ENCODE measurements at places on chromosomes 13 and 19.

DNA sequence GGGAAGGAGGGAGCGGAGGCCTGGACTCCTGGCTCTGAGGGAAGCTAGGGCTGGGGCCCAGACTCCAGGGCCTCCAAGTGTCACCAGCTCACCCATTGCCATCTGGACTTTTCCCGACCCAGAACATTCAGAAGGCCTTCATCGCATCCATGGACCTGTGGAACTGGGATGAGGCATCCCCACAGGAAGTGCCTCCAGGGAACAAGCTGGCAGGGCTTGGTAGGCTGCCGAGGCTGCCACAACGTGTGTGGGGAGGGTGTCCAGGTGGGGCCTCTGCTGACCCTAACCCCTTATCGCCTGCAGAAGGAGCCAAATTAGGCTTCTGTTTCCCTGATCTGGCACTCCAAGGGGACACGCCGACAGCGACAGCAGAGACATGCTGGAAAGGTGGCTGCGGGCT, 767 bp downstream of the ETV2 start:
- no peak for DNase-seq

DNA sequence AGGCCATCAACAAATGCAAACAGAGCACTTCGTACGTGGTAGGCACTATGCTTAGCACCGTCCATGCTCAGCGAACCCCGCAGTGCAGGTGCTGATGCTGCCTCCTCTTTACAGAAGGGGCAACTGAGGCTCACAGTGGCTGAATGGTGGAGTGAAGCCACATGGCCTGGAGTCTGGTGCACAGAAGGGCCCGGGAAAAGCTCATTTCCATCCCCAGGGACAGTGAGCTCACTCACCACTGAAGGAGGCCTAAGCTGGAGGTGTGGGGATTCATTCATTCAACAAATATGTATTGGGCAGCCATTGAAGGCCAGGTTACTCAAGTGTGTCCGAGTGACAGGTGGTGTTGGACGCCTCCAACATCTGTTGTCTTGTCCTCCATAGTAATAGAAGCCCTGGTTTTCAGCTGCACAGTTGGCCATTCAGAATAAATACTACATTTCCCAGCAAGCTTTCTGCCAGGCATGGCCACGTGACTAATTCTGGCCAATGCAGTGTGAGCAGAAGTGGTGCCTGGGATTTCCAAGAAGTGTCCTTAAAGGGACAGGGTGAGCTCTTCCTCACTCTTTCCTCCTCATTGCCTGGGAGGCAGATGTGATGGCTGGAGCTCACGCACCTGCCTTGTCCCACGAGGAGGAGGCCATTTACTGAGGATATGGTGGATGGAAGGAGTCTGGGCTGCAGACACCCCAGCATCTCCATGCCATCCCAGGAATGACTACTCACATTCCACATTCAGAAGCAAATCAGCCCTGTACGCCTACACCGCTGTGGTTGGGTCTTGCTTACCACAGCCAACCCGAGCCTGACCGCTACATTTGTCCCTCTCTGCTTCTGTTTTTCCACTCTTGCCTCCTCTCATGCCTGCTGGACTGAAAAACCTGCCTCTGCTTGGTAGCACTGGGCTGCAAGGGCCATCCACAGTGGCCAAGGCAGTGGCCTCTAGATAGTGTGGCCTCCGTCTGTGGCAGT, 2.3 kb upstream of the ZNRF4 start:
- DNase-seq, result no peak

- no peak for DNase-seq
These were observed 190.9 kb upstream of the RNF113B start for GRCh38 chr13:98368019-98368418.

DNA sequence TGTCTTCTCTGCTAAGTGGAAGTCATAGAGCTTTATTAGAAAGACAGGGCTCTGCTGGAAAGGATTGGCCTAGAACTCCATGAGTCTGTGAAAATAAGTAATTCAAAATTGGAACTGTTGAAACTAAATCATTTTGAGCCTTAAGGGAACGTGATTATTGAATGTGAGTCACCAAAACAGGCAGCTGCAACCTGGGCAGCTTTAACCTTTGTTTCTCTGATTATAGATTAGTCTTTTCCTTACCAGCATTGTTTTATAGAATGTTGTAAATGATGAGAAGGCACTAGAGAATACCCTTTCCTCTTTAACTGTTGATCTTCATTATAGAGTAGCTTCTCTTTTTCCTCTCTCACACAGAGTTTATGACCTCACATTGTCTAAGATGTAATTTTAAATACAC, 638.8 kb upstream of the SLITRK6 start:
- DNase-seq, result no peak

DNA sequence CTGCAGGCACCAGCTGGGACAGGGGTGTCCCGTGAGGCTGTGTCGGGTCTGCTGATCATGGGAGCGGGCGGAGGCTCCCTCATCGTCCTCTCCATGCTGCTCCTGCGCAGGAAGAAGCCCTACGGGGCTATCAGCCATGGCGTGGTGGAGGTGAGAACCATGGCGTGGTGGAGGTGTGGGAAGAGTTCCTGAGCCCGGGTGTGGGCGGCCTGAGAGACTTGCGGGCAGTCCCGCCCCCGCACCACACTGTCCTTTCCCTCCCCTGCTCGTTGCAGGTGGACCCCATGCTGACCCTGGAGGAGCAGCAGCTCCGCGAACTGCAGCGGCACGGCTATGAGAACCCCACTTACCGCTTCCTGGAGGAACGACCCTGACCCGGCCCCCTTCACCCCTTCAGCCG, 10.7 kb downstream of the APLP1 start:
- DNase-seq, result no peak

- DNase-seq, result no peak
These were observed 14.1 kb downstream of the AP2A1 start for GRCh38 chr19:49780861-49781260.

DNA sequence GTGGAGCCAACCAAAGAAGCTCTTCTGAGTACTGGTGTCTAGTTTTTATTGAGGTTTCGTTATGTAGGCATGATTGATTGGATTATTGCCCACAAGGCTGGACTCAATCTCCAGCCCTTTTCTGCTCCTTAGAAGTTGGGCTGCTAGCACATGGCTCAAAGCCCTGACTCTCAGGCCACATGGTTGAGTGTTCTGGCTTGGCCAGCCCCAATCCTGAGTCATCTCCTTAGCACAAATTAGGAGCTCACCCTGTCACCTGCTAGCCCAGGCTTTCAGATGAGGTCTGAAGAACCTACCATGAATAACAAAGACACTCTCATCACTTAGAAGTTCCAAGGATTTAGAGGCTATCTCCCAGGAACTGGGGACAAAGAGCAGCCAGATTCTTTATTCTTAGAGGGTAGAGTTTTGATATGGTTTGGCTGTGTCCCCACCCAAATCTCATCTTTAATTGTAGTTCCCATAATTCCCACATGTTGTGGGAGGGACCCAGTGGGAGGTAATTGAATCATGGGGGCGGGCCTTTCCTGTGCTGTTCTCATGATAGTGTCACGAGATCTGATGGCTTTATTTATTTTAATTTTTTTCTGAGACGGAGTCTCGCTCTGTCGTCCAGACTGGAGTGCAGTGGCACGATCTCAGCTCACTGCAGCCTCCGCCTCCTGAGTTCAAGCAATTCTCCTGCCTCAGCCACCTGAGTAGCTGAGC, 11.3 kb downstream of the DPY19L3 start:
- DNase-seq, result no peak

DNA sequence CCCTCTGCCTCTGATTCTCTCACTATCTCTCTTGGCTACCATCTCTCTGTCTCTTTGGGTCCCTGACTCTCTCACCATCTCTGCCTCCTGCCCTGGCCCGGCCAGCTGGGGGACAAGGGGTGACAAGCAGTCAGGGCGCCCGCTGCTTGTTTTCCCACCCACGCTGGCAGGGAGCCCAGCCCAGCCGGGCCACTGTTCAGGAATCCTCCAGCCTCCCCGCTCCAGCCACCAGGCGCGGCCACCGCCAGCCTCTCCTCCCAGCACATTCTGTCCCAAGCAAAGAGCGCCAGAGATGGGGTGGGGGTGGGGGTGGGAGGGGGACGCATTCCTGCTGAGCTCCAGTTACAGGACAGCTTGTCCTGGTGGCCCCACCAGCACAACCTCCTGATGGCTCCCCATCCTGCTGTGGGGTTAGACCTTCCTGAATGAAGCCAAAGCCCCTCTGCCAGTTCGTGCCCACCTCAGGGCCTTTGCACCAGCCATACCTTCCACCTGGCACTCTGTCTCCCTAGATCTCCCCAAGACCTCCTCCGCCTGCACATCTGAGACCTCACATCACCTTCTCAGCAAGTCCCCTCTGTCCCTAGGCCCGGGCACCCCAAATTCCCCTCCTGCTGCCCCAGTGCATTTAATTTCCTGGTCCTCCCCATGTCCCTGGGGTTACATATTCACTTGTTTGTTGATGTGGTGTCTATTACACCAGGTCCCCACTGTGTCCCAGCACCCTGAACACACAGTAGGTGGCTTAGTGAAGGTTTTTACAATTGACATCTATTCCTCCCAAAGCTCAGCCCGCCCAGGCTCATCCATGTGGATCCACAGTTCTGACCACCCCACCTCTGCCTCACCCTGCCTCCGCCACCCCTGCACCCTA, 12.5 kb downstream of the ARRDC2 start:
- DNase-seq, result no peak

DNA sequence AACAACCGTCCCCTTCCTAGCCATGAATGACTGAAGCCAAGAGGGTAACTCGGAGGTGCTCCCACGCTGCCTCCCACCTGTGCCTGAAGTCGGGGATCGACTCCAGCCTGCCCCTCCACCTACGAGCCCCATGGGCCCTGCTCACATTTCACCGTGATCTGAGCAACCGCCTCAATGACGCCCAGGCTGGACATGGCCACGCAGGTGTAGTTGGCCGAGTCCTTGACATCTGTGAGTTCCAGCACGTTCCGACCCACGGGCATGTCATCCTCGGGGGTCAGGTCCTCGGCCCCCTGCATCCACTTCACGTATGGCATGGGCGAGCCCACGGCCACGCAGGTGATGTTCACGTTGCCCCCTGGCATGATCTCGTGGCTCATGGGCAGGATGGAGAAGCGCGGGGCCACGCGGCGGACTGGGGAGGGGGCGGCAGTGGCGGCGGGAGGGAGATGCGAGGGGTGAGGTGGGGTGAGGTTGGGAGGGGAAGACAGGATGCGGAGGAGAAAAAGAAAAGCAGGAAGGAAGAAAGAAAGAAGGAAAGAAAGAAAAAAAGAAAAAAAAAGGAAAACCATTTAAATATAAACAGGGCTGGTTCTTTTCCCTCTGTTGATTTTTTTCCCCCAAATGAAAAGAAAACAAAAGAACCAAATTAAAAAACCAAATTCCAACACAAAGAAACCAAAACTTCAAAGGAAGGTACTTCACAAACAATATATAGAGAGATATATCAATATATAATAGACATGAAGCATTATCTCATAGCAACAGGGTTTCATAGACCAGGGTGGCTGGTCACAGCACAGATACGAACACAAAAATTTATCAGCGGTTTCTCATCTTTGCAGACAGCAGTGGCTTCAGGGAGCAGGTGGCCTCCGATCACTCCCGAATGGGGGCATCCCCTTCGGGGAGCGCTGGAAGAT, 94.7 kb downstream of the PTPRS start:
- DNase-seq, result no peak

DNA sequence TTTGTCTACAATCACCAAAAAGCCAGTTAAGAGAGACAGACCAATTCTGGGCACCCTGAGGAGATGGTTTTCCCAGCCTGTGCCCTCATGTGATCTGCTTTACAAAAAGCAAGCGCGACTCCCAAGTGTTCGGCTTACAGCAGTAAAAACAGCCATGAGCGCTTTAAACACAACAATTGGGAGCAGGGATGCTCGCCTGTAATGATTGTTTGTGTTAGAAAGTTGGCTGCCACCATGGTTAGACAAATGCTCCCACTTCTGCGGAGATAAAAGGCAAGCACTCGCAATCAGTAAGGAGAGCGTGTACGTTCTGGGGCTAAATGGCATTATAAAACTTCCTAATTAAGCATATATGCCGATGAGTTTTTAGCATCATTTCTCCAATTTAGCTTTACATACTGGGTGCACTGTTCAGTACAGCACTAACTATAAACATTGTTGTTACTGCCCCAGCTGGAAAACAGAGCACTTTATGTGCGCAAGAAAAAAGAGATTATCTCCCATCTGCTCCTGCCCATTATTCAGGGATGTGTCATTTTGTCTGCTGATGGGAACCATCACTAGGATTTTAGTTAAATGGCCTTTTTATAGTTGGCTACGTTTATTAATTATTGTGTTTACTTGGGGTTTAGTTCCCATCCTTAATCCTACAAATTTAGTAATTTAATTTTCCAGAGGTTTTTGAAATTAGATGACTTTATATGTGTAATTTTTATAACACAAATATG, 309.3 kb upstream of the MAB21L1 start:
- DNase-seq, result no peak

GRCh38 chr19:45542234-45542668, 35.0 kb downstream of the VASP start:
- no peak for DNase-seq

DNA sequence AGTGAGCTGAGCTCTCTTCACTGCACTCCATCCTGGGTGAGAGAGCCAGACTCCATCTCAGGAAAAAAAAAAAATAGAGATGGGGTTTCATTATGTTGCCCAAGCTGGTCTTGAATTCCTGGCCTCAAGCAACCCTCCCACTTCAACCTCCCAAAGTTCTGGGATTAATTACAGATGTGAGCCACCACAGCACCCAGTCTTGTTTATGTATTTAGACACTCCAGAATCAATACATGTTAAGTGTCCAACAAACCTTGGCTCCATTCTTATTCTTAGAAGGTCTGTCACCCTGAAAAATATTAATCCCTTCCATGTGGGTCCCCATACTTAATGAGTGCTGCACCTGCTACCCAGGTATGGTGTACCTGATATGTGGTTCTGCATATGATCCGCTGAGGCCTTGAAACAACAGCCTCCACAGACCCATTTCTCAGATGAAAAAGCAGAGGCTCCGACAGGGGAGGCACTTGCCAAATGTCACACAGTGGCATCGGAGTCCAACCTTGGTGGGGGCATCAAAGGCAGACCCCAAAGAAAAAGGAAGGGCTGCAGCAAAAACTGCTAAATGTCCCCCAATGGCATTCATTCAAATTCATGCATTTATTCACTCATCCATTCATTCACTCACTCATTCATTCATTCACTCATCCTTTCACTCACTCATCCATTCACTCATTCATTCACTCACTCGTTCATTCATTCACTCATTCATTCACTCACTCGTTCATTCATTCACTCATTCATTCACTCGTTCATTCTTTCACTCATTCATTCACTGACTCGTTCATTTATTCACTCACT, 16.7 kb downstream of the TICAM1 start:
- DNase-seq, result no peak

- no peak for DNase-seq
These were observed 40.7 kb downstream of the SMAD9 start for GRCh38 chr13:36879218-36879938.
